ENCODE measurements at places on chromosomes 3 and 15.

DNA sequence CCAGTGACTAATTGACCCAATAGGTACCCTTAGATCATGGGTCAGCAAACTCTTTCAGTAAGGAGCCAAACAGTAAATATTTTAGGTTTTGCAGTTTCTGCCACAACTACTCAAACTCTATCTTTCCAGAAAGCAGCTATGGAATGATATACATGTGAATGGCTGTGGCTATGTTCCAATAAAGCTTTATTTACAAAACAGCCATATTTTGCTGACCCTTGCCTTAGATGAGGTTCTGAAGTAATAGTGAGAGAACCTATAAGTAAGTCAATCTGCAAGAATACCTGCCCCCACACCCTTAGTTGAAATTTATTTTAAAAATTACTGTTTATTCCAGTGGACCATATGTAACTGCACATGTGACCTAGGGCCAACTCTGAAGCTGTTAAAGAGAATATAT, 134.0 kb downstream of the CMSS1 start:
- no peaks in the 10 kb centered on the region for H3K4me1 ChIP-seq
- DNase-seq: no peak
- no peak overlapping the region for H3K4me3 ChIP-seq
- H3K36me3 ChIP-seq: no peaks in the 10 kb centered on the region
- no peaks in the 10 kb centered on the region for H3K27me3 ChIP-seq
- H3K27ac ChIP-seq: no peak overlapping the region

GRCh38 chr3:126212250-126212619, 31.8 kb upstream of the ALDH1L1 start:
- no peak overlapping the region for H3K4me3 ChIP-seq
- H3K36me3 ChIP-seq: no peaks in the 10 kb centered on the region
- H3K27ac ChIP-seq: no peak overlapping the region
- peaks cover 62% of the 10 kb centered on the region for H3K27me3 ChIP-seq

- H3K4me1 ChIP-seq: peaks cover 13% of the 10 kb centered on the region
- peaks cover 7% of the 10 kb centered on the region for H3K27me3 ChIP-seq
- no peak for DNase-seq
- no peak overlapping the region for H3K27ac ChIP-seq
- no peak overlapping the region for H3K4me3 ChIP-seq
Observed at GRCh38 chr3:189586941-189587663, 44.1 kb upstream of the TP63 start.

DNA sequence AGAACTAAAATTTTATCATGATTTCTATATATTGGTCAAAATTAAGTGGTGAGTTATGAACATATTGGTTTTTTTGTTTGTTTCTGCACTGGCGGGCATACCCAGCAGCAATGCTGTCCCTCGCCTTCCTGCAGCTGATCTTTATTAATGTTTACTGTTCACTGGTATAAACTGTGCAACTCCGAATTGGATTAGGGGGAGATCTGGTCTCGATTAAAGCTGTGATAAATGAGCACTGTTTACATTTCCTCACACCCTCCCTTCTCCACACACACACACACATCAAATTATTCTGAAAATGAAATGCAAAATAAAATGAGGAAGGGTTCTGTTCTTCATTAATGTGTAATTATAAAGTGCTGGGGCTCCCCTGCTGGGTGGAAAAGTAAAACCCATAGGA, 48.5 kb upstream of the DAZL start:
- no peaks in the 10 kb centered on the region for H3K36me3 ChIP-seq
- DNase-seq: no peak
- no peaks in the 10 kb centered on the region for H3K27me3 ChIP-seq
- no peaks in the 10 kb centered on the region for H3K4me1 ChIP-seq

- DNase-seq: no peak
- H3K27ac ChIP-seq: no peak overlapping the region
Observed at GRCh38 chr3:156788846-156789245, 37.3 kb upstream of the LEKR1 start.
